ENCODE measurements at places on chromosomes 7 and 10.
A peak's percentile ranks its signal among the peaks of the same experiment; 100 is the strongest.

DNA sequence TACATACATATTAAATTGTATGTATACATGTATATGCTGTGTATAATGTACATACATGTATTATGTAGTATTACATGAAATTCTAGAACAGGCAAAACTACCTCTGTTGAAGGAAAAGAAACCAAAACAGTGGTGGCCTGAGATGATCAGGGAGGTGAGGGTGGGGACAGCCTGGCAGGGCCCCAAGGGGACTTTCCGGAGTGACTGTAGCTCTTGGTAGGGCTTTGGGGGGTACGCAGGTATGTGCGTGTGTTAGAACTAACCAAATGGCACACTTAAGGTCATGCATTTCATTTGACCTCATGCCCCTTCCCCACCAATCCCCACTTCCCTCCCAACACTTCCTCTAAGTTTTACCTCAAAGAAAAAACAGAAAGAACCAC lies 31.3 kb downstream of the CTBP2 start:
- no peak for DNase-seq

DNA sequence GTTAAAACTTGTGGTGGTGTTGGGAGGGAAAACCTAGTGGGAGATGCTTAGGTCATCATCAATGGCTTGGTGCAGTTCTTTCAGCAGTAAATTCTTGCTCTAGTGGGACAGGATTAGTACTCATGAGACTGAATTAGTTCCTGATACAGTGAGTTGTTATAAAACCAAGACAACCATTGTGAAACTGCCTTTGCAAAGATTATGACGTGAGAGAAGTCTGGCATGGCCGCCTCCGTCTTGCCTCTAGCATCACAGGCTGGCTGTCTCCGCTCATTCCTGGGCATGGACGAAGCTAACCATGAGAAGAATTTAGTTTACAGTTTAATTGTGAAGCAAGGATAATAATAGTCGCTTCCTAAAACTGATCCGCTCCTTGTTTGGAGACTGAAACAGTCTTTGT lies 186.4 kb downstream of the KIF20B start:
- DNase-seq = no peak

GRCh38 chr10:117889664-117890063 lies 157.1 kb downstream of the RAB11FIP2 start:
- no peak for DNase-seq

- DNase-seq = no peak
These were observed 308.3 kb upstream of the KAT6B start for GRCh38 chr10:74518061-74518460.

GRCh38 chr10:65570143-65571010 lies 1355.5 kb upstream of the LRRTM3 start:
- DNase-seq = peak; percentile 34

Data from H1 (cell line).